ENCODE measurements at places on chromosomes 6 and 20.

- DNase-seq = no peak
Observed at GRCh38 chr6:70150521-70150920, 152.4 kb downstream of the COL9A1 start.

- DNase-seq = no peak
Observed at GRCh38 chr6:134437376-134437775, 119.5 kb upstream of the SGK1 start.

- DNase-seq = no peak
Observed at GRCh38 chr6:123899745-123900144, 96.1 kb downstream of the NKAIN2 start.

DNA sequence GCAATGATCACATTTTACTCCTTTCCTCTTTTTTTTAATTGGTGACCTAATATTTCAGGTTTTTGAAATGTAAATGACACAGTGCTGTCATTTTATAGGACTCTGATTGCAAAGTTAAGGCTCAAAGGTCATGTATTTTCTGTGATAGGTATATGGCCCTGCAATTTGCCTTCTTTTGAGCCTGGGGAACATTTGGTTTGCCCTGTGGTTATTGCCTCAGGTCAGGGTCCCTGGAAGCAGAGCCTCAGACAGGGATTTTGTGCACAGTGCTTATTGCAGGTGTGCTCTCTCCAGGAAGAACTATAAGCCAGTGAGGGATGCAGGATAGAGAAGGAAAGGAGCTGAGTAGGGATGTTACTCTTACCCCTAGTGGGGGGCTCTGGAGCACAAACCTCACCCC, 229.3 kb upstream of the ECI2 start:
- DNase-seq = no peak

DNA sequence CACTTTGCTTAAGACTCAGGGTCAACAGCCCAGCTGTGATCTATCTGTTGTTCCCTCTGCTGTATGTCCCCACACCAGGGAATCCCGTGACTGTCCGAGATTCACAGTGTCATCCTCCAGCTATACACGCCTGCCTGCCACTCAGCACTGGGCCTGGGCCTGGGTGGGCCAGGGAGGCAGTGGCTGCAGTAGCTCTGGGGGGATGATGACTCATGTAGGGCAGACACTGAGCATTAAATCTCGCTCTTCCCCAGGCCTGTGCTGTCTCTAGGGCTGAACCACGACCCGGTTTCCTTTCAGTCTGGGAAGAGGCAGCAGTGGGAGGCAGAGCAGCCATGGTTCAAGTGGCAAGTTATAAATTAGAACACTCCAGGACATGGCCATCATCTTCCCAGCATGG, 173.9 kb downstream of the LRFN2 start:
- no peak for DNase-seq

GRCh38 chr6:88865275-88865674, 98.1 kb downstream of the RNGTT start:
- DNase-seq = no peak

GRCh38 chr6:89035252-89036101, 45.1 kb upstream of the PNRC1 start:
- peak; percentile 99 for DNase-seq

DNA sequence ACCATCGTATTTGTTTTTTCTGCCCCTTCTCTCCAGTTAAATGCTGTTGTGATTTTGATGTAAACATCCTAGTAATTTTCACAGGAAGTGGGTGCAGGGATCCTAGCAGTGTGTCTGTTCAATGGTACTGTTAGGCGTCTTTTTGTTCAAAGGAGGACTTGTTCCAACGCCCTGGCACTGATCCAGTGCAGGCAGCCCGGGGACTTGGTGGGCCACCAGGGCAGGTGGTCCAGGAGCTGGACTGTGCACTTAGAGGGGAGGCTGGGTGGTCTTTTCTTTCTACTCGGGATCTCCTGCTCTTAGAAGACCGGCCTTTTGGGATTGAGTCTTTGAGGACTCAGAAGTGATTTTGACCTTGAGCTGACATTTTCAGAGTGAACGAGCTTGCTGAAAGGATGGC, 41.1 kb upstream of the NKX2-2 start:
- no peak for DNase-seq

GRCh38 chr6:19827903-19828302, 9.3 kb upstream of the ID4 start:
- DNase-seq = no peak

Data from kidney glomerular epithelial cell (primary cell).